A172 (cell line): ENCODE measurements at places on chromosomes 11 and 22.
A peak's percentile ranks its signal among the peaks of the same experiment; 100 is the strongest.

DNA sequence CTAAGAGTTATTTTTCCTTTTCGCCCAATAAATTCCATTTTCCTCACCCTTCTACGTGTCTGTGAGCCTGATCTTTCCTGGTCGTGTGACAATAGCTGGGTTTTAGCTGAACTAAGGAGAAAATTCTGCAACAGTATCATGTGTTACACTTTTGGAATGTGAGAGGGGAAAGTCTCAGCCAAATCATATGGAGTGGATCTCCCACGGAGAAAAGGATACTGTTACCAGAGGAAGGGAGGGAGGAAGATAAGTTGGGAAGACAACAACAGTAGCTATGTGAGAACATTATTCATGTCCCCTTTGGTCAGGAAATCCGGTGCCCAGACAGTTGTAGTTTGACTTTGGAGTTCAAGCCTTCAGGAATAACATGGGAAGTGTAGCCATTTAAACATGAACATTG, 584.0 kb upstream of the RAG2 start:
- no peak for DNase-seq

GRCh38 chr11:74018331-74019005, 9.6 kb upstream of the UCP3 start:
- DNase-seq: no peak

GRCh38 chr11:77136074-77136473, 8.0 kb downstream of the MYO7A start:
- peak; percentile 37 for DNase-seq

GRCh38 chr11:75810637-75811390, 4.2 kb upstream of the UVRAG start:
- no peak for DNase-seq

- no peak for DNase-seq
These were observed 37.3 kb downstream of the KCNC1 start for GRCh38 chr11:17771841-17772401.

DNA sequence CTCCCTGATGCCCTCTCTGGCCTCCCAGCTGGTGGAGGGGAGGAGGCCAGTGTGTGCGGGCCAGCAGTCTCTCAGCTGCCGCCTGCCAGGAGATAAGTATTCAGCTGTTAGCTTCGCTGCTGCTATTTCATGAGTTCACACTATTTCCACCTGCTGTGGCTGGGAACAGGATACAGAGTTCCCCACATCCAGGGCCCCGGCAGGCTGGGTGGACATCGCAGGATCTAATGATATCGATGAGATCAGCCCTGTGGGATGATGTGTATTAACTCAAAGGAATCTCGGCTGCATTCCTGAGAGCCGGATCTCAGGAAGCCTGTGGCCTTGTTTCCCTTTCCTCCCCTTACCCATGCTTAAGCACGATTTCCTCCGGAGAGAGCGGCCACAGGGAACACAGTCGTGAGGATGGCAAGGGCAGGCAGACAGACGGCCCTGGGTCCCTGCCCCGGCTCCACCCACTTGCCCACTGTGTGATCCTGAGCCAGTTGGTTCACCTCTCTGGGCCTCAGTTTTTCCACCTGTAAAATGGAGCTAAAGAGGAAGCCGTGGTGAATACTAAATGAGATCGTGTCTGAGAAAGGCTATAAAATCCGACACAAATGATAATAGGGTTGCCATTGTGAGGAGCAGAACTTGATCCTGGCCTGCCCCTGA, 6.5 kb upstream of the PVALB start:
- DNase-seq: peak; percentile 33

DNA sequence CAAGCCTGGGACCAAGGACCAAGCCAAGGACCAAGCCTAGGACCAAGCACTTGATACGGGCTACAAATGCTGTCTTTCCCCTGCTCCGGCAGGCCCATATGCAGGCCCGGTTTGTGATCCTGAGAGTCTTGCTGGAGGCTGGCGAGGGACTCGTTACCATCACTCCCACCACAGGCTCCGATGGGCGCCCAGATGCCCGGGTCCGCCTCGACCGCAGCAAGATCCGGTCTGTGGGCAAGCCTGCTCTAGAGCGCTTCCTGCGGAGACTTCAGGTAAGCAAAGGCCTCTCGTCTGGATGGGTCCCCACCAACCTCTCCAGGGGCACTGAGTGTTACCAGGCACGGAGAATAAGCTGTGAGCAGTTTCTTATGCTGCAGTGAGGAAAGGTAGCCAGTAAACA, 13.2 kb upstream of the BBS1 start:
- DNase-seq: no peak

GRCh38 chr11:46382646-46383403, 1.4 kb downstream of the MDK start:
- peak; percentile 52 for DNase-seq

GRCh38 chr11:79206951-79207350, 233.9 kb downstream of the TENM4 start:
- no peak for DNase-seq

DNA sequence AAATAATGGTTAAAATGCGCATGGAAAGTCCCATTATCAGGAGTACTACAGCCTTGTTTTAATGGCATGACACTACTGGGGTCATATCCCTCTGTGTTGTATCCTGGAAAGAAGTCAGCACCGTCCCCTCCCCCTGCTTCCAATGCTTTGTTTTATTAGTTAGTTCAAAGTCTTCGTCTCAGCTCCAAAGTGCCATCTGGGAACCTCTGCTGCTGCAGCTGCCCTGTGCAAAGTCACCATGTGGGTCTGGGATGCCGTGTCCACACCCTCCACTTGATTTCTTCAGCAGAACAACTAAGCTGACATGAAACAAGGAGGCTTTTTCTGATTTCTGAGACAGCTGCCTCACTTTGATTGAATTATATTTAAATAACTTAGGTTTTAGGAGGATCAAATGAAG, 29.5 kb upstream of the NCAM1 start:
- no peak for DNase-seq

- DNase-seq: no peak
These were observed 48.5 kb upstream of the VPREB1 start for GRCh38 chr22:22196018-22196533.

- DNase-seq: no peak
These were observed 9.3 kb downstream of the PLEKHB1 start for GRCh38 chr11:73655686-73656085.

- no peak for DNase-seq
These were observed 595.4 kb upstream of the CHORDC1 start for GRCh38 chr11:90818196-90818745.

DNA sequence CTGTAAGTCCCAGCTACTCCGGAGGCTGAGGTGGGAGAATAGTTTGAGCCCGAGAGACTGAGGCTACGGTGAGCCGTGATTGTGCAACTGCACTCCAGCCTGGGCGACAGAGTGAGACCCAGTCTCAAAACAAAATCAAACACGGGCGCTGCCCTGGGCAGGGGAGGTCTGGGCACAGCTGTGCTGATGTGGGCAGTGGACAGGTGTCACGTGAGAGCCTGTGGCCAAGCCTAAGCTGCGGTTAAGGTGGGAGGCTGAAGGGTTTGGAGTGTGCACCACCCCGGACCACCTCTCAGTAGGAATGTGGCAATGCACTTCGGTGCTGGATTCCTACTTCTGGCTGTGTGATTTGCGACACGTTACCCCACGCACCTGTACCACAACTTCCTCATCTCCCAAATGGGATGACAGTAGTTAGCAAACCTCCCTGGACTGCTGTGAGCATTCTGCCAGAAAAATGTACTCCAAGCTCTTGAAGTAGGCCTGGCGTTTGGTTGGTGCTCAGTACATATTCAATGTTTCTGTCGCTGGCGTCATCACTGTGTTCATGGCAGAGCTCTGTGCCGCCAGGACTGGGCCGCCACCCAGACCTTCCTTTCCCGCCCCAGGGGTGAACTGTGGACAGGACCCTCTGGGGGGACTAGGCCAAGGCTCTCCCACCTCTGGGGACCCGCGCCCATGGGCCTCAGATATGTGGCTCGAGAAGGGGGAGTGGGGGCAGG, 807 bp upstream of the ZNF74 start:
- no peak for DNase-seq

DNA sequence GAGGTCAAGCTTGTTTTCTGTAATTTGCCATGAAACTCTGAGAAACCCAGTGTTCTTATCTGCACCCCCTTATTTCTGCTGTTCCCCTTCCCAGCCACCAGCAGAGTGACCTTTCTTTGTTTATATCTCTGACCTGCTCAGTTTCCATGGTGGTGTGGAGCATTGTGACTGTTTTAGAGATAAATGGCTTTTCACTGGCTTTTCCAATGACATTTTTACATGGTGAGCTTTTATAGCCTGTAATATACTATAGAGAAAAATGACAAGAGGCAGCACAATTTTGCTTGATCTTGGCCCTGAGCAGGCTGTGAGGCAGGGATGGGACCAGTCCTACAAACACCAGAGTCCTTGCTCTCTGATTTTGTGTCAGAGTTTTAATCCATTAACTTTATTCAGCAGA, 233.9 kb downstream of the FAT3 start:
- no peak for DNase-seq

GRCh38 chr11:10387206-10388083, 67.6 kb upstream of the AMPD3 start:
- no peak for DNase-seq

DNA sequence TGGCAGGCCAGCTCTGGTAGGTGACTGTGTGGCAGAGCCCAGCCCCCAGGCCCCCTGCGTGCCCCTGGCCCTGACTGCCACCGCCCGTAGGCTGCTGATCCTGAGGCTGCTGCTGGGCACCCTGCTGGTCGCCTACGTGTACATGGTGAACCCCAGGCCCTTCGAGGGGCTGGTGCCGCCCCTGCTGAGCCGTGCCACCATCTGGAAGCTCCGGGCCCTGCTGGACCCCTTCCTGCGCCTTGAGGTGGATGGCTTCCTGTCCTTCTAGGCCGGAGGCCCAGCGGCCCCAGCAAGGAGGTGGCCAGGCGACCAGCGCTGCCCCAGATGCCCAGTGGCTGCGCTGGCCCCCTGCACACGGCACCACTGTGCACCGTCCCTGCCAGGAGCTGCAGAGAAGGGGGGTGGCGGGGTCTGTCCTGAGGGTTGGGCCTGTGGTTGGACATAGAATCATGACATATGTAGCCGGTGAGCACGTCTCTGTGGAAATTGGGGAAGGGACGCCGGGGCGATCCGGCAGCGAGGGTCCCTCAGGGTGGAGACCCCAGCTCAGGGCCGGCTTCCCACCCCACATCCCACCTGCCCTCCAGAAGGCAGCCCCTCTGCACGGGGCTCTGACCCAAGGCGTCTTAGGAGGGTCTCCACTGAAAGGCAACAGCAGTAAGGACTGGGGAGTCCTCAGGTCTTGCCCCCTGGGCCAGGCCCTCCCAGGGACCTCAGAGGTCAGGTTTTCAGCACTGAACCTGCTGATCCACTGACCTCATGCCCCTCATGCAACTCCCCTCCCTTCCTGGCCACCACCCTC, 185.4 kb downstream of the IGLL1 start:
- DNase-seq: no peak

DNA sequence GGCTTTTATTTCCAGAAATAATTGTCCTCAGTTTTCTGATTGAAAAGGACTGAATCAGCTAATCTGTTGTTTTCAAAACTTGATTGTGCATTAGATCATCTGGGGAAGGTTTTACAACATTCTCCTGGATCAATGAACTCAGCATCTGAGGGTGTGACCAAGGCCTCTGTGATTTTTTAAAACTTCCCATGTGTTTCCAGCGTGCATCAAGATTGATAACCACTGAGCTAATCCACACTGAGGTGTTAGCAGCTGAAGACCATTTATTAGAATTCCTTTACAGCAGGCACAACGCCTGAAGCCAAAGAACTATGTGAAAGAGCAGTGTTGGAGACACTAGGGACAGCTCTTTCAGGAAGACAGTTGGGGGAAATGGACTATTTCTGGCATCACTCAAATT, 10.2 kb downstream of the VSTM5 start:
- DNase-seq: no peak

GRCh38 chr11:86202013-86202336, 42.6 kb upstream of the EED start:
- DNase-seq: peak; percentile 8

DNA sequence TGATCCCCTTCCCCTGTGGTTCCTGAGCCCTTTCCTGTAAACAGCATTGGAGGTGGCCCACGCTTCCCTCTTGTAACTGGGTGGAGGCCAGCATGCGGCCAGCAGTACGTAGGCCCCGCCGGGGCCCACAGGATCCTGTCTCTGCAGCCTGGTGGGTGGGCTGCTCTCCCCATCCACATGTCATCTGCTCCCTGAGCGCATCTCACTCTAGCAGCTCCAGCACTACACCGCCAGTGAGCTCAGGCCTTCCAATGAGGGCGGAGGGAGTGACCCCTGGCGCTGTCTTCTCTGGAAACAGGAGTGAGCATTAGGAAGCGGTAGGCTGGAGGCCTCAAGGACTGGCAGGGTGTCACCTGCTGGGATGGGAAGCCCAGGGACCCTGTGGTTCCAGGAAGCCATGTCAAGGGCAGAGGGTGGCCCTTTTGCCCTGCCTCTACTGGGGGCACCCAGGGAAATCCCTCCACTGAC, 363.9 kb downstream of the TBC1D22A start:
- DNase-seq: no peak

- DNase-seq: no peak
These were observed 36.3 kb downstream of the CSNK2A3 start for GRCh38 chr11:11316651-11317230.

DNA sequence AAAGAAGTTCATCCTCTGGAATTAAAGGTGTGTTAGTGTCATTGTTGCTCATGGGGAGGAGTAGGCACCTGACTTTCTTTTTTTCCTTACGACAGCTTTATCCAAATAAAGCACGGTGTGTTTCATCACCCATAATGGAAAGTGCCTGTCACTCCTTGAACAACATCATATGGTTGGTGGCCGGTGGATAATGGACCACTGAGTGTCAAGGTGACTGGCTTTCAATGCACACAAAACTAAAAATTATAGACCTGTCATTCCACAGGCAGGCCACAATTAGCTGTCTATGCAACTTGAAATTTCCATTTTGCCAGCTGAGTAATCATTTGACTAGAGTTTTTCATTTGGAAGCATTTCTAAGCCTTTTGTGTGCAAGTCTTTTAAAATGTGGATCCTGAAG, 45.0 kb upstream of the MPPED2 start:
- no peak for DNase-seq

- DNase-seq: no peak
These were observed 178.1 kb downstream of the UVRAG start for GRCh38 chr11:75993126-75993525.

DNA sequence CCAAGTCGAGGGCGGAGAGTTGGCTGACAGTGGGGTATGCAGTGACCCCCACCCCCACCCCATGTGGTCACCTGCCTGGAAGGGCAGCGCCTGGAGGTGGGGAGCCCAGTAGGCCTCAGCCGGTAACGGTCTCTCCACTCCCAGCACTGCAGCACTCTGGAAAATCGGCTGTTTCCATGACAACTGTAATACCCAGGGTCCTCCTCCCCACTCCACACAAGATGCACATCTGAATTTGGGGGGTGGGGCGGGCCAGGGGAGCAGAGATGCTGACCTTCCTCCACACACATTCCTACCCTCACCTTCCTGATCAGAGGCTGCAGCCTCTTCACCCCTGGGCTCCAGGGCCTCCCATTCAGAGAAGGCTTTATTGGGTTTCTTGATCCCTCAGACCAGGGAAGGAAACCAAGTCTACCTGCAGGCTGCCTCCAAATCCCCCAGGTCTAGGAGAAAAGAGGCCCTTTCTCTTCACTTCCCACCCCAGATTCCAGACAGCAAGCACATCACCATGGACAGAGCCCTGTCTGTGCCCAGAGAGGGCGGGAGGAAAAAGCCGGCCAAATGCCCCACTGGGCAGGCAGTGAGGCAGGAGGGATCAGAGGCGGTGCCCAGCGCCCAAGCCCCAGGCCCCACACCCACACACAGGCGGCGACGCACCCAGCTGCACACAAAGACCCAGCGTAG, 46.5 kb downstream of the SLC22A12 start:
- DNase-seq: no peak

- DNase-seq: peak; percentile 1
These were observed 33.9 kb upstream of the CLTCL1 start for GRCh38 chr22:19325296-19325948.
